ENCODE measurements at places on chromosomes 13 and 19.

GRCh38 chr13:101655435-101655834 lies 203.0 kb downstream of the ITGBL1 start:
- DNase-seq, result no peak

GRCh38 chr19:10552510-10553053 lies 8.9 kb downstream of the ATG4D start:
- no peak for DNase-seq

GRCh38 chr13:21039097-21039800 lies 22.1 kb downstream of the LATS2 start:
- no peak for DNase-seq

- DNase-seq, result no peak
These were observed 1198.5 kb downstream of the EFNB2 start for GRCh38 chr13:105336706-105337576.

DNA sequence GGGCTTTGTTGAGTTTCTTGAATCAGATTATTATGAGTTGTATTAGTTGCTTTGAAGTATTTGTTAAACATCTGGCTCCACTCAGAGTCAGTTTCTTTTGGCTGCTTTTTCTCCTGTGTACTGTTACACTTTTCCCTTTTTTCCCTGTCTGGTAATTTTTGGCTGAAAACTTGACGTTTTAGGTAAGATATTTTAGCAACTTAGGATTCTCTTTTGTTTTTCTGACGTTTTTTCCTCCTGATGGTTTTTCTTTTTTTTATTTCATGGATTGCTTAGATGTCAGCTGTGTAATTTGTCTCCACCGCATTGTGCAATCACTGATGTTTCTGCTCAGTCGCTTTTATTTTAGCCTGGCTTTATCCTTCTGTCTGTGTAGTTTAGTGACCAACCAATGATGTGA lies 20.7 kb downstream of the RFC3 start:
- no peak for DNase-seq

- no peak for DNase-seq
These were observed 7.3 kb downstream of the PTGER1 start for GRCh38 chr19:14467816-14468215.

DNA sequence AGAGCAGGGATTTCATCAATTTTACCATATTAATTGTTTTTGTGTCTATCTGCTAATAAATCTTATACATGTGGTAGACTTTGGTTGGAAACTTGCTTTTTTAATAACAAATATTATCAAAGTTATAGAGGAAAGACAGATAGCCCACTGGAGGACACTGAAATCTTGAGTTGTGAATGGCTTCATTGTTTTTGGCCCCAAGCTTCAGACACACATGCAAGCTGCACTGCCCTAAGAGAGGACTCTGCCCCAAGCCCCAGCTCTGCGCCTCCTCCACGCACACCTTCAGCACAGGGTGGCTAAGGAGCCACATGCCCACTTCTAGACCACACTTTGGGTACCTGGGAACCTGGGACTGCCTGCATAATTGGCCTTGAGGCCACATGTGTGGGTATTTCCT lies 35.2 kb downstream of the RCBTB2 start:
- no peak for DNase-seq

GRCh38 chr13:41782086-41782485 lies 178.8 kb downstream of the VWA8 start:
- peak; percentile 14 for DNase-seq

- peak; percentile 29 for DNase-seq
These were observed 207.3 kb downstream of the DLEU7 start for GRCh38 chr13:50636007-50636704.

GRCh38 chr13:49225223-49226042 lies 5.3 kb downstream of the MLNR start:
- DNase-seq, result no peak

DNA sequence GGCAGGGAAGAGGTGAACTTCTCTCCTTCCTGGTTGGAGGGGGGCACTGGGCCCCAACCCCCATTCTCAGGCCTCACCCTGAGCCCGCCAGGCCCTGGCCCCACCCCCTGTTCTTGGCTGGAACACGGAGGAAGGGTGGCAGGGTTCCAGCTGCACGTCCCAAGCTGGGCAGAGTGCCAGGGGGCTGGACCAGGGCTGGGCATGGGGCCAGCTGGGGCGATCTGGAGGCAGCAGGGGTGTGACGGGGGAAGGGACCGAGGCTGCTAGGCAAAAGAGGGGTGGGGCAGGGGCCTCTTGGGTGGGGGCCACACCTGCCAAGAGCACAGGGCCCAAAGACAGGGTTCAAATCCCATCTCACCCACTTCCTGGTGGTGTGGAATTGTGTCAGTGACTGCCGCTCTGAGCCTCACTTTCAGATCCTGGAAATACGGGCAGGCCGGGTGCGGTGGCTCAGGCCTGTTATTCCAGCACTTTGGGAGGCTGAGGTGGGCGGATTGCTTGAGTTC lies 2.2 kb downstream of the HIF3A start:
- no peak for DNase-seq

DNA sequence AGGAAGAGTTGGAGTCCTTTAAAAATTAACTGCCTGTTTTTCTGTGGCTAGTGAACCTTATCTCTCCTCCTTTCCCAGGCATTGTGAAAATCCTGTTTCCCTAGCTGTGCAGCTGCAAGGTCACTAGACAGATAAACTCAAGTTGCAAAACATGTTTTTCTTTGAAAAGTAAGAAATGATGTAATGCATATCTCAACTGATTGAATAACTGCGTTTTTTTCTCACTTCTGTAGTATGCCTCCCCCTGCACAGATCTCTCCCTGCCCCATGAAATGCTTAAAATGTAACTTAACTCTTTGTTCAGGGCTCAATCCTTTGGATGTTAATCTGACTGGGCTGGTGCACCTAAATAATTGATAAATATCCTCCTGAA lies 27.7 kb upstream of the CYSLTR2 start:
- no peak for DNase-seq

DNA sequence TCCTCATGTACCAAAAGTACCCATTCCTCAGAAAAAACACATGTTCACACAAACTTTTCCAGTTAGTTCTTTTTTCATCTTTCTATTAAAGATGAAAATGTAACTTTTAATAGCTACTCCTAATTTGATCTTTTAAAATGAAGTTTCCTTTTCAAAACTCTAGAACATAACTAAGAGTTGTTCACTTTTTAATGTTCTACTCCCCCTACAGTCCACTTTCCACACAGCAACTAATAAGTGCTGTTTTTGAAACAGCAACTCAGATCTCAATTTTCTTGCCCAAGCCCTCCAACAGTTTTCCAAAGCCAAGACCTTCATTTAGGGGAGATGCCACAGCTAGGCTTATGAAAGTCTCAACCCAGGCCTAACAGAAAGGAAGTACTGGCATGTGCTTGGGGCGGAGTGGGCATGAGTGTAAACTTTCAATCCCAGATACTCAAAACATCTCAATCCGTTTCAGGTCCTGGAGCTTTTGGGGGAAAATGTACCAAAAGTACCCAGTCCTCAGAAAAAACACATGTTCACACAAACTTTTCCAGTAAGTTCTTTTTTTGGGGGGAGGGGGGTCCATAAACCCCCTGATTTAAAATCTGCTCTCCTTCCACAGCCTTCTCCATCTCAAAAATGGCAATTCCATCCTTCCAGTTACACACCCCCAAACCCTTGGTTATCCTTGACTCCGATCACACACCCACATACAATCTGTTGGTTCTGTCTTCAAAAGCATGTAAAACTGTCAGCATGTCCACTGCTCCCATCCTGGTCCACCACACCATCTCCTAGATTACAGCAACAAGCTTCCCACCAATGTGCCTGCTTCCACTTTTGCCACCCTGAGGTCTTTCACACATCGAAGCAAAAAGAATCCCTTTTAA lies 2.0 kb downstream of the FBL start:
- no peak for DNase-seq

DNA sequence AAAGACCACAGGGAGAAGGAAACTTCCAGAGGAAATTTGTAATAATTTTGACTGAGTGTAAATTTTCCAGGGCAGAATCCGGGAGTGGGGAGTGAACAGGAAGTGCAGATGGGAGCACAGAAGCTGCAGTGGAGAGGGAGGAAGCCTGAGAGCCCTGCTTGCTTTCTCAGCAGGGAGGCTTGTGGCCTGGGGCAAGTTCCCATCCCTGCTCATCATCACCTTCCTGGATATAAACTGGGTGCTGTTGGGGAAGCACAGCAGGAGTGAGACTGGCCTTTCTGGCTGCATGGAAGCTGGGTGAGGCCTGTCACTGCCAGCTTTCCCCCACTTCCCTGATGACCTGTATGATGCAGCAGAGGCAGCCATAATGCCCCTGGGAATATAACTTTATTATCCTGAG lies 532.9 kb downstream of the SLITRK6 start:
- no peak for DNase-seq

All from neuronal stem cell (in vitro differentiated cells).